ENCODE measurements at places on chromosomes 7 and 10.

GRCh38 chr10:3096149-3096548 is 28.8 kb downstream of the PFKP start:
- no peak for DNase-seq

GRCh38 chr7:124440081-124440480 is 325.5 kb downstream of the GPR37 start:
- DNase-seq: no peak

GRCh38 chr10:107517811-107518210 is 353.3 kb upstream of the SORCS1 start:
- no peak for DNase-seq

DNA sequence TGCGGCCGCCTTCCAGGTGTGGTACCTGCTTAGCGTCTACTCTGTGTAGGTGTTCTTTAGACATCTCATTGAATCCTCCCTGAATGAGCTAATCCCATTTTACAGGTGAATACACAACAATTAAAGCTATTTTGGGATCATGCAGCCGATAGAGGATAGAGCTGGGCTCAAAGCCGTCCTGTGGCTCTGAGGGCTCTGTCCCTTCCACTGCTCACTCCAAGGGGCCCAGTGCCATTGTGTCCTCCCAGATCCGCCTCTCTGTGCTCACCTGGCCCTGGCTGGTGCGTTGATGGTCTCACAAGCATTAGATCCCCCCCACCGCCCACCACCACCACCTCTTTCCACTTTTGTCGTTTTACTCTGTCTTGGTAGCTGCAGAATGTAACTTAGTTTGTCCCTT is 13.1 kb downstream of the NPTX2 start:
- no peak for DNase-seq

DNA sequence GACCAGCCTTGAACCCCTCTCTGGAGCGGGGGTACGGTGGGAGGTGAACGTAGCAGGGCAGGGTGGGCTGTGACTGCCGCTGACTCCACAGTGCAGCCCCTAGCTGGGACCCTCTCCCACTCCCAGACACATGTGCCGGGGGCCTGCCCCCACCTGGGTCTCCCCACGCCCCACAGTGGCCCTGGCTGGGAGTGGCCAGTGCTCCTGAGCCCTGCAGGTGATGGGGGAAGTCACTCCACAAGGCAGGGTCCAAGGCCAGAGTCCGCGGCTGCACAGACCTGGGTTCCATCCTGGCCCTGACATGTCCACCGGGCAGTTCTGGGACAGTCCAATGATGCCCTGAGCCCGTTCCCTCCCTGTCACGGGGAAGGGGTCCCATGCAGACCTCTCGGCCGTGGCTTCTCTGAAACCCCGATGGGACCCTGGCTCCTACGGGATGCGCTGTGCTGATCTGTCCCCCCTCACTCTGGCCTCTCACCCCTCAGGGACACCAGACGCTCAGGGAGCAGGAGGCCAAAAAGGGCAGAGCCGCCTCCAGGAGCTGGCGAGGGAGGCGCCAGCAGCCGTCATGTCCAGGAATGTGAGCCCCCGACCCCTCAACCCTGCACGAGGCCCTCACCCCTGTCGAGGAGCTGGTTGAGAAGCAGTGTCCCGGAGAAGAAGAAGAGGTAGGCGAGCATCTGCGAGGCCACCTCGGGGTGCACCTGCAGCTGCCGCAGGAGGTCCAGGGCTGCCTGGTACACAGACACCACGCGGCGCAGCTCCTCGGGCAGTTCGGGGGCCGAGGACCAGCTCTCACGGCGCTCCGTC is 40.4 kb downstream of the AP5Z1 start:
- no peak for DNase-seq

DNA sequence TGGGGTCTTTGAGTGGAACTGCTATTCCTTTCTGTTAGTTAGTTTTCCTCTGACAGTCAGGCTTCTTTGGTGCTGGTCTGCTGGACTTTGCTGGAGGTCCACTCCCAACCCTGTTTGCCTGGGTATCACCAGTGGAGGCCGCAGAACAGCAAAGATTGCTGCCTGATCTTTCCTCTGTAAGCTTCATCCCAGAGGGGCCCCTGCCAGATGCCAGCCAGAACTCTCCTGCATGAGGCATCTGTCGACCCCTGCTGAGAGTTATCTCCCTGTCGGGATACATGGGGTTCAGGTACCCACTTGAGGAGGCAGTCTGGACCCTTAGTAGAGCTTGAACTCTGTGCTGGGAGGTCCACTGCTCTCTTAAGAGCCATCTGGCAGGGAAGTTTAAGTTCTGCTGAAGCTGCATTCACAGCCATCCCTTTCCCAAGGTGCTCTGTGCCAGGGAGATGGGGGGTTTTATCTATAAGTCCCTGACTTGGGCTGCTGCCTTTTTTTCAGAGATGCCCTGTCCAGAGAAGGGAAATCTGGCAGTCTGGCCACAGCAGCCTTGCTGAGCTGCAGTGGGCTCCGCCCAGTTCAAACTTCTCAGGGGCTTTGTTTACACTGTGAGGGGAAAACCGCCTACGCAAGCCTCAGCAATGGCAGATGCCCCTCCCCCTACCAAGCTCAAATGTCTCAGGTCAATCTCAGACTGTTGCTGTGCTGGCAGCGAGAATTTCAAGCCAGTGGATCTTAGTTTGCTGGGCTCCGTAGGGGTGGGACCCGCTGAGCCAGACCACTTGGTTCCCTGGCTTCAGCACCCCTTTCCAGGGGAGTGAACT is 89.7 kb upstream of the CDK6 start:
- DNase-seq: no peak

DNA sequence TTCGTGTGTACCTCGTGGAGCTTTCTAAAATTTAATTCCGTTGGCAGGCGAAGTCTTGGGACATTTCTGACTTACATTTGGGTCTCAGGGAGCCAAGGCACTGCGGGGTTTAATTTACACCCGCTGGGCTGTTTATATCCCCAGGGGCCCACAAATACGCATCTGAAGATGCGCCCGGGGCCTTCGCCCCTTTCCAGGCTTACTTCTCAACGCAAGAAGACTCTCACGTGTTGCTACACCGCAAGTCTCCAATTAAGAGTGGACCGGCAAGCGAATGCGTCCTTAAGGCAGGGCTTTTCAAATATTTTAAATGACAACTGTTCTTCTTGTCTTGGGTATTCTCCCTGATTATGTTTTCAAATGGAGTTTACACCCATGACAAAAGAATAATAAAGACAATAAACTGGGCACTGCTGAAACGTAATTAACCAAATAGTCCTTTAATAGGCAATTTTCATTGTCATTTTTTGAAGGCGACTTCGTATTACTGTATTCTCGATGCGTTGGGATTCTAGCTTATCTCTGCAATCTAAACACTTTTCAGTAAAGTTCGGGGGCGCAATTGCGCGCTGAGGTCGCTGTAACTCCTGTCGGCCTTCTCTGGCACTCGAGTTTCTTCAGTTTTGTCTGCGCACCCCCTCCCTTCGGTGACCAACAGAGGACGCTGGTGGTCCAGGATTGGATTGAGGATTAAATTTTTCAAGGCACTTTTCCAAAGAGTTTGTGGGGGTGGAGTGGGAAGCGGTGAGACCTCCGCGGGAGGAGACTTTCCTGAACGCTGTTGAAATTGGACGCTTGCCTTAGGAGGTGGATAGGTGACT is 837 bp upstream of the IGFBP3 start:
- no peak for DNase-seq

GRCh38 chr10:18226336-18226735 is 86.1 kb downstream of the CACNB2 start:
- DNase-seq: no peak

GRCh38 chr7:103706805-103707204 is 260.8 kb upstream of the SLC26A5 start:
- DNase-seq: no peak

- no peak for DNase-seq
Observed at GRCh38 chr7:36663481-36663880, 60.8 kb downstream of the AOAH start.

DNA sequence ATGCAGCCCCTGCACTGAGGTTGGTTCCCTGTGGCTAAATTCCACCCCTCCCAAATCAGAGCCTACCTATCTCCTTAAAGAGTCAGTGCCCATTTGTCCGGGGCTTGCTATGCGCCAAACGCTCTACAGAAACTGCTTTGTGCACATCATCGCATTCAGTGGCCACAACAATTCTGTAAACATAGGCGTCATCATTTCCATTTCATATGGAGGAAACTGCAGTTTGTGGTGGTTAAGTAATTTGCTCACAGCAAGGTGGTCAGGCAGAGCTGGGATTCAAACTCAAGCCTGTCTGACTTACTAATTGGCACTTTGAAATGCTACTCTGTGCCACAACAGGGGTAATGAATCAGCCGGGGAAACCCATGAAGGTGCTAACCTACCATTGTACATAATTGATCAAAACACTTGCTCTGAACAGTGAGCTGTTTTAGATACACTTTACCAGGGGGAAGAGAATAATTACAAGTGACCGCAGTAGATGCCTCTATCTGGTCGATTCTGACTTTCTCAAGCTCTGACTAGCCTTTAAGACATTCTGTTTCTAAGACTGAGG is 775.5 kb downstream of the LRMDA start:
- no peak for DNase-seq

GRCh38 chr10:130212746-130213145 is 76.6 kb downstream of the GLRX3 start:
- DNase-seq: no peak

- no peak for DNase-seq
Observed at GRCh38 chr10:118447478-118448270, 105.5 kb upstream of the FAM204A start.

- DNase-seq: no peak
Observed at GRCh38 chr7:64608116-64608910, 45.4 kb upstream of the ZNF680 start.

GRCh38 chr7:72213769-72214168 is 198.4 kb downstream of the CALN1 start:
- DNase-seq: no peak

- no peak for DNase-seq
Observed at GRCh38 chr7:157977717-157978496, 609.7 kb downstream of the PTPRN2 start.

DNA sequence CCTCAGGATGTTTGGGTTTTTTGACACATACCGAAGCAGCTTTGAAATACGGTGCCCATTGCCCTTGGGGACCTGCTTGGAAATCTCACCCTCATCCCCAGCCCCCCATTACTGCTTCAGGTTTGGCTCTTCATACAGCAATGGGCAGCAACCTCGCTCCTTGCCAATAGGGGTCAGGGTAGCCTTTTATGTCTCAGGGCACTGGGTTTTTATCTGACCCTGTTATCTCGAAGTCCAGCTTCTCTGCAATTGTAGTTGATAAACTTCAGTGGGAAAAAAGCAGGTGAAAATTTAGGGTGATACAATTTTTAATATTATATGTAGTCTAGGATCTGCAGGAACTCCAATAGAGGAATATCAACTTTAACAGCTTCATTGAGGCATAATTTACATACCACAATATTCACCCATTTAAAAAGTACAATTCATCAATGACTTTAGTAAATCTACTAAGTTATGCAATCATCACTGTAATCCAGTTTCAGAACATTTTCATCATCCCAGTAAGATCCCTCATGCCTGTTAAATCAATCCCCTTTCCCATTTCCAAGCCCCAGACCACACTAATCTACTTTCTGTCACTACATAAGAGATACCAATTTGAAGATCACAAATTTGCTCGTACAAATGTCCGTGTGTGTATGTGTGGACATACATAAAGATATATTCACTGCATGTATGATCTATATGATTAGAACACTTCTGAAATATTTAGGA is 386.2 kb downstream of the KCNMA1 start:
- DNase-seq: no peak

DNA sequence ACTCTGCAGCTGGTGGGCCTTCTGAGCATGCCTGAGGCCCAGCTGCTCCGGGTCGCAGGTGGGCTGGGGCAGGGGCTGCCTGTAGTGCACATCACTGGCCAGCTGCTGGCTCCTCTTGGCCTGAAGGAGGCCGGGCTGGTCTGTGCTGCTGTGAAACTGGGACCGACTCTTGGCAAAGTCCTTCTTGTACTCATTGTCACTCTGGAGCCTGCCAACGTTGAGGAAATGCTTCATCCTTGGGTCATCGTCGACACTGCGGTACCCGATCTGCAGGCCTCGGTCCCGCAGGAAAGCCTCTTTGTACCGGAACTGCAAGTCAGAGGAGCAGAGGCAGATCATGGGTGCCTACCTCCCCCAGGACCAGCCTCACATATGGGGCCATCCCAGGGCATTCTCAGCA is 37.7 kb downstream of the HABP2 start:
- no peak for DNase-seq

Data from NCI-H187 treated with DMSO at 0.1 percent for 48 hours (cell line).